Testis (tissue), 5 donors: ENCODE measurements at places on chromosomes 16 and 17. TPM values are rescaled to one million over a fixed set of nuclear protein-coding genes. Genes with fewer than 3 reads are reported as not detected.

The SNF8 gene
- polyA plus RNA-seq: 123 TPM

The LDHD gene
- polyA plus RNA-seq: 4.2 TPM

The EVI2B gene
- polyA plus RNA-seq: 6.0 TPM

The FGF11 gene
- polyA plus RNA-seq: 4.6 TPM

The KRT24 gene
- not detected for polyA plus RNA-seq

The RDM1 gene
- 19.3 TPM for polyA plus RNA-seq
